ENCODE measurements at places on chromosomes 2 and 18. TPM values are rescaled to one million over a fixed set of nuclear protein-coding genes. Genes with fewer than 3 reads are reported as not detected.

Gene TP53I3
- total RNA-seq = 30.1 TPM

Gene UPP2
- not detected for total RNA-seq

Gene NPAS2
- total RNA-seq = 7.3 TPM

Gene GALNT14
- 0.26 TPM for total RNA-seq

Gene TNFRSF11A
- total RNA-seq = 1.5 TPM

Gene HOXD12
- not detected for total RNA-seq

Gene AQP12A
- not detected for total RNA-seq

Gene DAPL1
- total RNA-seq = not detected

Gene STAT4
- 0.31 TPM for total RNA-seq

Gene CLEC4F
- total RNA-seq = not detected

Gene LIPG
- 0.40 TPM for total RNA-seq

Gene NPPC
- total RNA-seq = 0.26 TPM

Gene GMCL1
- total RNA-seq = 7.0 TPM

Gene RAB11FIP5
- 52.2 TPM for total RNA-seq

Gene POTEJ
- total RNA-seq = not detected

Gene GALM
- 18.0 TPM for total RNA-seq

Gene SERPINB10
- 0.13 TPM for total RNA-seq

Gene TTR
- not detected for total RNA-seq

Gene ABHD3
- total RNA-seq = 4.3 TPM

Gene LYG1
- not detected for total RNA-seq

Gene RBM43
- 8.0 TPM for total RNA-seq

Gene TXNDC2
- not detected for total RNA-seq
